H9 (cell line): ENCODE measurements at places on chromosomes 16 and 17. TPM values are rescaled to one million over a fixed set of nuclear protein-coding genes. Genes with fewer than 3 reads are reported as not detected.

Gene B4GALNT2
- total RNA-seq: not detected in 2 replicates

- H3K27me3 ChIP-seq: no peaks in the 10 kb centered on the region
- no peak overlapping the region for H3K4me3 ChIP-seq
- H3K27ac ChIP-seq: no peak overlapping the region
- no peaks in the 10 kb centered on the region for H3K4me1 ChIP-seq
Observed at GRCh38 chr17:67046398-67046797, 2.0 kb downstream of the CACNG1 start.

DNA sequence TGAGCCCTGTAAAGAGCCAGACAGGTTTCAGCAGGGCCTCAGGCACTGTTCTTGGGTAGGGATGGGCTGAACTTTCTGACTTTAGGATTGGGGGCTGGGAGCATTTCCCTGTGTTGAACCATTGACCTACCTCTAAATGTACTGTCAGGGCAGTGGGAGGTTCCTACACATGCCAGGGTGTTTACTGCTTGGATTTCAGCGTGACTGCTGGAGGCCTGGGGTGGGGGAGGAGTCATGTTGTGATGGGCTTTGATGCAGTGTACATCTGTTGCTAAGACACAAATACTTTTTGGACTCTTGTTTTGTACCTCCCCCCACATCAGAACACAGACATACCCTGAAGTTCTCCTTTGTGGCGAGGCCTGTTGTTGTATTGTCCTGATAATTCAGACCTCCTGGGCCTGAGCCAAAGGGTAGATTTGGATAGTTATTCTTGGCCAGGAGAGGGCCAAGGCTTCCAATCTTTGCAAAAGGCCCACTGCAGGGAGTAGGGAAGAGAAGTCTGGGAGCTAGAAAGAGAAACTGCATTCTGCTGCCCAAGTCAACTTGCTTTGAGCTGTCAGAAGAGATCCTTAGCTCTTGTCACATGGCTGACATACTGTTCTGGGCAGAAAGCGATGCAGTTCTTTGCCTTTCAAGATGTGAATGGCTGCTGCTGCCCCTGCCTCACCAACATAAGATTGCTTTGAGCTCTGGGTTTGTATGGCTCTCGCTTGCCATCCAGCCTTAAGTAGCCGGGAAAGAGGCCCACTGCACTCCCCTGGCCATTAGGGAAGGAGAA is 3.7 kb downstream of the NFE2L1 start:
- peaks cover 18% of the 10 kb centered on the region; the same call in 1 of the 2 replicates for H3K4me1 ChIP-seq
- H3K36me3 ChIP-seq: peaks cover 38% of the 10 kb centered on the region
- H3K27ac ChIP-seq: no peak overlapping the region

DNA sequence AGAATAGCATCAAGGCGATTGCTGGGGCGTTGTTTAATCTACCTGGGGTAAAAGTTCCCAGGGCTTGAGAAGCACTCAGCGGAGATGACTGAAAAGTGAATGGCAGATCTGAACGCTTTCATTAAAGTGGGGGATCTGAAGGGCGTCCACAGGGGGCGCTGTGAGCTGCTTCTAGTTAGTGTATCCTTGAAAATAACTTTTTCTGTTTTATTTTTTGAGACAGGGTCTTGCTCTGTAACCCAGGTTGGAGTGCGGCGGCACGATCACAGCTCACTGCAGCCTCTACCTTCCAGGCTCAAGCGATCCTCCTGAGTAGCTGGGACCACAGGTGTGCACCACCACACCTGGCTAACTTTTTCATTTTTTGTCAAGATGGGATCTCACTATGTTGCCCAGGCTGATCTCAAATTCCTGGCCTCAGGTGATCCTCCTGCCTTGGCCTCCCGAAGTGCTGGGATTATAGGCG is 360.4 kb downstream of the SEC14L1 start:
- no peaks in the 10 kb centered on the region for H3K27me3 ChIP-seq
- peaks cover 32% of the 10 kb centered on the region for H3K36me3 ChIP-seq
- no peak for DNase-seq
- no peak overlapping the region for H3K4me3 ChIP-seq

Gene OR1F1
- total RNA-seq: not detected in 2 replicates

Gene PLA2G10
- total RNA-seq: 1.0 and 2.2 TPM in 2 replicates

Gene JPT1
- 265 and 275 TPM in 2 replicates for total RNA-seq

- no peak overlapping the region for H3K4me3 ChIP-seq
- H3K36me3 ChIP-seq: no peaks in the 10 kb centered on the region
- H3K27me3 ChIP-seq: no peaks in the 10 kb centered on the region
- no peak overlapping the region for H3K27ac ChIP-seq
- 0 out of 2 replicates have a peak, but pooled peaks cover 4% of the 10 kb centered on the region for H3K4me1 ChIP-seq
Observed at GRCh38 chr17:48240562-48241130, 133.1 kb downstream of the SNX11 start.

Gene KRTAP4-2
- not detected in 2 replicates for total RNA-seq

DNA sequence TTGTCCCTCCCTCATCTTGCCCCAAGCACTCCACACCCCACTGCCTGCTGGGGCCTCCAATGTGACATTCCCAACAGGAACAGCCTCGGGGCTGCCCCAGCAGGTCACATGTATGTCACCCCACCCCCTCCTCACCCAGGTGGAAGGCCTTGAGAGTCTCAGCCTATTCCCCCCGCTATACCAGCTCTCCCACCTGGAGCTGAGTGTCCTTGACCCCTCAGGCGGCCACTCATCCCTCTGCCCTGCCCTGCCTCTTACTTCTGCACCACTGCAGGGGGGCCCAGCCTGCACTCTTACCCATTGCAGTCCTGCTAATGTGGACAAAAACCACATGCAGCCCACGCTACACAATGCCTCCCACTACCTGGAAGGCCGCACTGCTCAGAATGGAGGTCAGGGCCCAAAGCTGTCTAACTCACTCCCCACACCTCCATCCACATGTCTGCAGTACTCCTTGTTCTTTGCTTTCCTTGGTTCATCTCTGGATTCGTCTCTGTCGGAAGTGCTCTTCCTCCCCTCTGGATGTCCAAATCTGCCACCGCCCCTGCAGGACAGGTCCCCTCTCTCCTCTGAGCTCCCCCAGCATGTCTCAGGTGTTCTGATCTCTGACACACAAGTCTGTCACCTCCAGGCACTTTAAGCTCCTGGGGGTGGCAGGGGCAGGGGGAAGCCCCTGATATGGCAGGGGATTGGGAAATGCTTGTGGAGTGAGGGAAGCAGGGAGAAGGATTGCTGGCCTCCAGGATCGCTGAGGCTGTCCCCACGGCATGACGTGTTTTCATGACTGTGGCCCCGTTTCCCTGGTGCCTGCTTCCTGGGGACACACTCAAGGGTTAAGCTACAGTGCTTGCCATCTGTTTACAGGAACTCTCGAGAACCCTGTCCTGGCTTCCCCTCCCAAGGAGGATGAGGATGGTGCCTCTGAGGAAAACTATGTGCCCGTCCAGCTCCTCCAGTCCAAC is 20.8 kb downstream of the TRPV2 start:
- no peak overlapping the region for H3K4me3 ChIP-seq
- no peak overlapping the region for H3K27ac ChIP-seq
- H3K36me3 ChIP-seq: peaks cover 25% of the 10 kb centered on the region
- H3K4me1 ChIP-seq: no peaks in the 10 kb centered on the region
- peak; percentile 46 for DNase-seq

DNA sequence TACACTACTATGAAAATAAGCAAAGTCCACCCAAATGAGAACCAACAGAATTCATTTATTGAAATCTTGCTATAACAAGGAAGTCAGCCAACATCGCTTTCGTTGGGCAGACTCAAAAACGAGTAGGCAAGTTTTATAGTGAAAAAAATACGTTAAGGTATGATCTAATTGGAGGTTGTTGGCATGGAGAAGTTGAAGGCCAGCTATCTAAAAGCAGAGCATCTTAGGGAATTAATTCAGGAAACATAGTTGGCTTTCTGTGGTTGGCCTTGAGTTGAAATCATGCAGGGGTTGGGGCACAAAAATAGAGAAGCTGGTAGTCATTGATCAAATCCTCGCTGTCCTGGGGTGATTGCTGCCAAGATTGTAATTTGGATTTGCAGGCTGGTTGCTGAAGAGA is 118.3 kb downstream of the PPM1E start:
- no peaks in the 10 kb centered on the region for H3K4me1 ChIP-seq
- H3K36me3 ChIP-seq: no peaks in the 10 kb centered on the region
- DNase-seq: no peak
- H3K4me3 ChIP-seq: no peak overlapping the region
- H3K27ac ChIP-seq: no peak overlapping the region

Gene SPIRE2
- 6.7 and 6.9 TPM in 2 replicates for total RNA-seq

- H3K4me3 ChIP-seq: peak overlapping the region; percentile 35; the same call in 1 of the 3 replicates
- H3K27ac ChIP-seq: no peak overlapping the region
- peaks cover 11% of the 10 kb centered on the region; the same call in 1 of the 2 replicates for H3K27me3 ChIP-seq
- peaks cover 61% of the 10 kb centered on the region for H3K36me3 ChIP-seq
- no peaks in the 10 kb centered on the region; the same call in 1 of the 2 replicates for H3K4me1 ChIP-seq
Observed at GRCh38 chr16:87864331-87864989, 4.8 kb downstream of the SLC7A5 start.

- H3K36me3 ChIP-seq: no peaks in the 10 kb centered on the region
- H3K4me3 ChIP-seq: no peak overlapping the region
- no peak for DNase-seq
- H3K4me1 ChIP-seq: peaks cover 2% of the 10 kb centered on the region; the same call in 1 of the 2 replicates
- no peak overlapping the region for H3K27ac ChIP-seq
Observed at GRCh38 chr17:36197387-36197703, 787 bp upstream of the CCL3L1 start.

Gene KRTAP9-2
- total RNA-seq: not detected in 2 replicates

Gene KIF18B
- total RNA-seq: 51.8 and 52.6 TPM in 2 replicates

GRCh38 chr16:19066988-19067348 is 446 bp upstream of the COQ7 start:
- H3K4me1 ChIP-seq: no peaks in the 10 kb centered on the region
- no peaks in the 10 kb centered on the region; the same call in 1 of the 2 replicates for H3K27me3 ChIP-seq
- H3K36me3 ChIP-seq: no peaks in the 10 kb centered on the region
- peak overlapping the region; percentile 90 for H3K4me3 ChIP-seq
- H3K27ac ChIP-seq: no peak overlapping the region
